ENCODE measurements at places on chromosomes 16 and 17.

GRCh38 chr16:66152181-66152580, 214.3 kb upstream of the CDH5 start:
- no peak for DNase-seq

DNA sequence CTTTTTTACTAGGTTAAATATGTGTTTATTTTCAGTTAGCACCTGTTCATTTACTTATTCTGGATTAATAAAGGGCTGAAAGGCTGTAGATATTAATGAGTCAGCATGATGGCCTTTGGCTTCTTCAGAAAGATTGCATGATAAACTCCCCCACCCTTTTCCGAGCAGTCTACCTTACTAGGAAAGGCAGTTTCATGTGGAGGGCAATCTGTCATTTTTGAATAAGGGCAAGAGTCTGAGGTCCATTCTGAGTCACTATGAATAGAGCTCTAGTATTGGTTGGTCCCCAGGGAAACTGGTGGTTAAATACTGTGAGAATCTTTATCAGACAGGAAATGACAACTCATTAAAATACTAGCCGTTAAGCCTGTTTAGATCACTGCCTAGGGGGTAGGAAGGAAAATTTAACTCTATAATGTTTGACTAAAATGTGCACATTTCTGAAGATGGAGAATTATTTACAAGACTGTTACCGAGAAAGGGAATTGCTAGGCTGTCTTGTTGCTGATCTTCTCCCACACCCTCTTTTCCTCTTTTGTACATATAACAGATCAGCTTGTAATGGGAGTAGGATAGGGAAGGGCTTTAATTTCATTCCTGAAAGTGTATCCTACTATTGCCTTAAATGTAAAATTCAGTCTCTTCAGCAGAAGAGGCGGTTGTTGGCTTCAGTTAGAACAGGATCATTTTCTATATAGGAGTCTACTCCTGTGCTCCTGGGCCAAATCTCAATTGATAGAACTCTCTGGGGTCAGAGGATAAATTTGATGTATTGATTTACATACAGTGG, 63.3 kb downstream of the TUBD1 start:
- peak; percentile 66 for DNase-seq

- peak; percentile 62 for DNase-seq
Observed at GRCh38 chr17:77516902-77517301, 376.1 kb downstream of the SEC14L1 start.

- DNase-seq, result no peak
Observed at GRCh38 chr16:89145406-89146161, 26.0 kb upstream of the CDH15 start.

DNA sequence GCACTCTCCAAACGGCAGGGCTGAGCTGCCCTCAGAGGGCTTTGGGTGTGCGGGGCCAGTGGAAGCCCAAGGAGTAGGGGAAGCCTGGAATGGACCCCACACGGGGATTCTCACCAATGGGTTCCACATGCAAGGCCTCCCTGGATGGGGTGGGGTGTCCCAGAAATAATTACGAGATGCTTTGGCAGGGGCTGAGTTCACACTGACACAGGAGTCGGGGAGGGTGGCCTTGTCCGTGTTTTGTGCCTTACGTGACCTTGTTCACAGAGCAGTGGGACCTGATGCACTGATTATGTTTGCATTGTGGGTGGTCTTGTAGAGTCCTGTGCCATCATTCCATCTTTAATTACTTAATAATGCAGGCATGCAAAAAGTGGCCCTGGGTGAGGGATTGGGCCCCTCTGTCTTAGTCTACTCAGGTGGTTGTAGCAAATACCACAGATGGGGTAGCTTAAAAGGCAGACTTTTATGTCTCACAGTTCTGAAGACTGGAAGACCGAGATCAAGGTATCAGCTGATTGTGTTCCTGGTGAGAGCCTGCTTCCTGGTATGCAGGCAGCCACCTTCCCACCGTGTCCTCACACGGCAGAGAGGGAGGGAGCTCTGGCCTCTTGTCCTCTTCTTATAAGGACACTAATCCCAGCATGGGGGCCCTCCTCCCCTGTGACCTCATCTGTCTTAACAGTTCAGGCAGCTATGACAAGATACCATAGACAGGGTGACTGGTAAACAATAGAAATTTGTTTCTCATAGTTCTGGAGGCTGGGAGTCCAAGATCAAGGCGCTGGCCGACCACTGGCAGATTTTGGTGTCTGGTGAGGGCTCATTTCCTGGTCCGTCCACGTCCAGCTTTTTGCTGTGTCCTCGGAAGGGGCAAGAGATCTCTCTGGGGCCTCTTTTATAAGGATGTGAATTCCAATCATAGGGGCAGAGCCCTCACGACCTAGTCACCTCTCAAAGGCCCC, 239.4 kb downstream of the IRF8 start:
- no peak for DNase-seq

Measured in activated CD4-positive, alpha-beta memory T cell treated with anti-CD3 and anti-CD28 coated beads for 36 hours (primary cell).